NCI-H2081 treated with DMSO at 0.1 percent for 48 hours (cell line): ENCODE measurements at places on chromosomes 1 and 21.

- DNase-seq, result no peak
Measured at GRCh38 chr21:38067086-38067739, 151.0 kb upstream of the KCNJ6 start.

- DNase-seq, result no peak
Measured at GRCh38 chr1:115067161-115067859, 22.0 kb downstream of the TSPAN2 start.

- no peak for DNase-seq
Measured at GRCh38 chr1:214694769-214695168, 91.8 kb downstream of the CENPF start.

DNA sequence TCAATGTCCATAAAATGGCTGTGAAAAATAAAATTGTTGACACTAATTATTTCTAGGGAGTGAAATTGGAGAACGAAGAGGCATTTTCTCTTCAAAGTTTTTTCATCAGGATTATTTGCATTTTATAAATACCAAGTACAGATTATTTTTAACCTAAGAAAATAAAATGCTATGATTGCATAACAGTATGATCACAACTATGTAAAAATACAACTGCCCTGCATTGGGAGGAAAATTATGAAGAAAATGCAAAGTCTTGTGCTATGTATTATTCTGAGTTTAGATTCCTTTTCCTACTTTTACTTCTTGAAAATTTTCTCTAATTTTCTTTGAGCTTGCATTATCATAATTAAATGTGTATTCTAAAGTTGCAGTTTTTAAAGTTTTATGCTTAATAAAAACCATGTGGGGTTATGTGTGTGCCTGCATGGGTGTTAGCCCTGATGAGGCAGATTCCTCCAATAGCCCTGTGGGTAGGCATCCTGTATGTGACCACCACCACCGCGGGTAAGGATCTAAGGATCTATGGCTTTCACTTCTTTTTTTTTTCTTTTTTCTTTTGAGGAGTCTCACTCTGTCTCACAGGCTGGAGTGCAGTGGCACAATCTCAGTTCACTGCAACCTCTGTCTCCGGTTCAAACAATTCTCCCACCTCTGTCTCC is 24.7 kb downstream of the STX6 start:
- no peak for DNase-seq

DNA sequence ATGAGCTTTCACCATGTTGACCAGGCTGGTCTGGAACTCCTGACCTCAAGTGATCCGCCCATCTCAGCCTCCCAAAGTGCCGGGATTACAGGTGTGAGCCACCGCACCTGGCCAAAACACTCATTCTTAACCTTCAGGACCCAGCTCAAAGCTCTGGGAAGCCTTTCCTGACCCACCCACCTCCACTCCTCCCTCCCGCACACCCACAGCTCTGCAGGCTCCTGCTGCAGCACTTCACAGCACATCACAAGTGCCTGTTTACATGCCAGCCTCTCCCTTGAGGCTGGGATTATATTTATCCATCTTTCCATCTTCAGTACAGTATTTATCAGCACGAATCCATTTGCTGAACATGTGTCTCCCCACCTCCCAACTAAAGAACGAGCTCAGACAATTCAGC is 14.9 kb downstream of the SLC9A1 start:
- no peak for DNase-seq

DNA sequence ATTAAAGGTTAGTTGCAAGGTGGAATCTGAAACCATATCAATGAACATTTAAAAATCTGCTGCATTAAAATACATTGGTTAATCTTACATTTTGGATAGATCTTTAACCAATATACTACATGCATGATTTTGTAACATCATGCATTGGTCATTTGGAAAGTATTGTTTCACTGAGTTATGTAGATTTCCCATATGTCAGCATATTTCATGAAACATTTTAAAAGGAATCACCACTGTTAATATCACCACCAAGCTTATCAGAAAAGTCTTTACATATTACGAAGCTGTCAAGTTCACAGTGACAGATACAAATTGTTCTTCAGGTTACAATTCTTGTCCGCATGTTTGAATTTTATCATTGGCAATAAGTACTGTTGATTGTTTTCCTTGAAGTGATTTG is 89.9 kb upstream of the ADGRL2 start:
- no peak for DNase-seq

DNA sequence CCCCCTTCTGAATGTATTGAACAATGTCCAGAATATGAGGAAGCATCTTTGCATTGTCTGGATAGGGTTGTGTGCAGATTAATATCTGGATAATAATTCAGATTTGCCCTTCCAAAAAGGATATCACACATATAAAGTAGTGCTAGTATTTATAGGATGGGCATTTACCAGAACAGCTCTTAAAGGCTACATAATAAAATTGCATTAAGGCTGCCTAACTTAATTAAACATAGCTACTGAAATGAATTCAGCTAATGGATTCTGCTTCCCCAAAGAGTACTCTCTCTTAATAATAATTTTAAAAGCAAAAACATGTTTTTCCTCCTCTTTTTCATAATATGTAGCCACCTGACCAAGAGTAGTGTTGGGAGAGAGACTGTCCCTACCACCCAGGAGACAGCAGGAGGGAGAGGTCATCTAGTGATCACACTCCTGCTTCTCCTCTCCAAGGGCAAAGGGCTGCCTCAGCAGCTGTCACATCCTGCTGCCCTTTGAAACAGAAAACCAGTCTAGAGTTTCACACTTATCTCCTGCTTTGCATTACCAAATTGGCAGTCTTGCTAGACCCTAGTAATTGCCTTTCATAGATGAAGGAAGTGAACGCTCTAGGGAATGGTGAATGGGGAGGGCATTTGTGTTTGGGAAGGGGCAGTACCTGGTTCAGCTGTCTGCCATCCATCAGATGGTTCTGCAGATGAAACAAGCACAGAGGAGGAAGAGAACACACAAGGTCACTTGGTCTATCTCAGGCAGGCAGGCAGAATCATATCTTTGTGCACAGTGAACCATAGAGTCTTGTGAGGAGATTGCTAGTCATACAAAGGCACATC is 29.3 kb upstream of the DDAH1 start:
- DNase-seq, result no peak

DNA sequence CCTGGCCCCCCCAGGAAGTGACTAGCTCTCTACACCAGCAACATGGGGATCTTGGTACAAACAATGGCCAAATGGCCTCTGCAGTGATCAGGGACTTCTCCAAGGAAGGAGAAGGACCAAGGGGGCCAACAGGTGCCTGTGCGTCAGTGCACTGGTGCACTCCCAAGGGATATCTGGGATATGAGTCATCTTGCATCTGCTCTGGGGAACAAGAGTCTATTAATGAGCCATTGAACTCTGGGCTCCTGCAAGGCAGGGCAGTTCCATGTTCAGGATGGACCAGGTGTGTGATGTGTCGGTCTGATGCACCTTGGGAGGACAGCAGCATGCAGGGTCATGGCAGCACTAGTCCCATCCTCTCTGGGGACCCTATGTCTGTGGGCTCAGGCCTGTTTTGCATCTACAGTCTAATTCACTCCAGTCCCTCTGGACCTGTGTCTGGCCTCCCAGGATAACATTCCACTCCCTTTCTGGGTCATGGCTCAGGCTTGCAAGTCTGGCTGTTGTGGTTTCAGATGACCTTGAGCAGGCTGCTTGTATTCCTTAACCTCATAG is 125.3 kb downstream of the TRABD2B start:
- no peak for DNase-seq

DNA sequence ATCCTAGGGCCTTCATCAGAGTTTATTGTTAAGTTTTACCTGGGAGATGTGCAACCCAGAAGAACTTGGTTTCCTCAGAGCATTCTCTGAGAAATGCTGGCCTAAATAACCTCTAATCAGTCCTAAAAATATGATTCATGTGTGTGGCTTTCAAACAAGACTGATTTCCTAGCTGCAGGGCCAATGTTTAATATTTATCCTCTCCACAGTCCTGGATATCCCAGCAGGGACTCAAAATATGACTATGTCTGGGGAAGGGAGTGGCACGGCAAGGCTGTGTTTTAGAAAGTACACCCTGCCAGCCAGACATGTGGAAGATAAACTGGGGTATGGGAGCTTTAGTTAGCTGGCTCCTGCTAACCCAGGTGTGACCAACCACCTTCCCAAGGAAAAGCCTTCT is 26.3 kb downstream of the PLPP3 start:
- no peak for DNase-seq

- no peak for DNase-seq
Measured at GRCh38 chr21:33396436-33396835, 6.8 kb upstream of the IFNGR2 start.

DNA sequence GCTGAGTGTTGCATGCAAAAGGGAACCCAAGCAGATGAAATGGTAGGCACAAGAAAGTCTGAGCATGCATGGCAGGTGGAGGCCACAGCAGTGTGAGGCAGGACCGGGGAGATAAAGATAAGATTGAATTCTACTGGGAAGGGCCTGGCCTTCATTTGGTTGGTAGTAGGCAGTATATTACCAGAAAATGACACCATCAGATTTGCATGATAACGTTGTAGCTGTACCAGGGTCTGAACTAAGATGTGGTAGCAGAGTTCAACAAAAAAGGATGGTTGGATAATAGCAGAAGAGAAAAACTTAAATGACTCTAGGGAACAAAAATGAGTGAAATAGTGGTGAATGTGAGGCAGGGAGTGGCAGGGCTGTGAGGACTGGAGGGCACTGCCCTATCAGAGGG is 75.6 kb upstream of the DNAJC6 start:
- no peak for DNase-seq

GRCh38 chr1:155064111-155064831 is 731 bp downstream of the EFNA4 start:
- no peak for DNase-seq

DNA sequence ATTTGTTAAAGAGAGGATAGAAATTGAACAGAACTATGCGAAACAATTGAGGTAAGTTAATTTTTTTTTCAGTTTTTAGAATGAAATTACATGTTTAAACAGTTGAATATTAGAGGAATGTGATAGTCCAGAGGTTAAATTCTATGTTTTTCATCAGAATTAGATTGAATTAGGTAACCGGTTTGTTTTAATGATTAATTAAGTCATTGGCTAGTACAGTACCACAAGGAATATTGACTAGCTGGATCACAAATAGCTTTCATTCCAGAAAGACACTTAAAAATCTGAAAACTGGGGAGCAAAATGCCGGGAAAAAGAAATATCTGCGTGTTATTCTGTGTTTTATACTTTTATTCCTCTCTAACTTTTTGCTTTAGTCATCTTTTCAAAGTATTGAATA is 51.6 kb downstream of the FNBP1L start:
- DNase-seq, result no peak

GRCh38 chr1:229309074-229309473 is 33.8 kb downstream of the CCSAP start:
- DNase-seq, result no peak

GRCh38 chr1:50262436-50262835 is 153.7 kb downstream of the ELAVL4 start:
- no peak for DNase-seq

GRCh38 chr1:243596431-243597062 is 253.5 kb downstream of the AKT3 start:
- no peak for DNase-seq

- no peak for DNase-seq
Measured at GRCh38 chr1:158087320-158087927, 93.3 kb upstream of the CD1D start.

DNA sequence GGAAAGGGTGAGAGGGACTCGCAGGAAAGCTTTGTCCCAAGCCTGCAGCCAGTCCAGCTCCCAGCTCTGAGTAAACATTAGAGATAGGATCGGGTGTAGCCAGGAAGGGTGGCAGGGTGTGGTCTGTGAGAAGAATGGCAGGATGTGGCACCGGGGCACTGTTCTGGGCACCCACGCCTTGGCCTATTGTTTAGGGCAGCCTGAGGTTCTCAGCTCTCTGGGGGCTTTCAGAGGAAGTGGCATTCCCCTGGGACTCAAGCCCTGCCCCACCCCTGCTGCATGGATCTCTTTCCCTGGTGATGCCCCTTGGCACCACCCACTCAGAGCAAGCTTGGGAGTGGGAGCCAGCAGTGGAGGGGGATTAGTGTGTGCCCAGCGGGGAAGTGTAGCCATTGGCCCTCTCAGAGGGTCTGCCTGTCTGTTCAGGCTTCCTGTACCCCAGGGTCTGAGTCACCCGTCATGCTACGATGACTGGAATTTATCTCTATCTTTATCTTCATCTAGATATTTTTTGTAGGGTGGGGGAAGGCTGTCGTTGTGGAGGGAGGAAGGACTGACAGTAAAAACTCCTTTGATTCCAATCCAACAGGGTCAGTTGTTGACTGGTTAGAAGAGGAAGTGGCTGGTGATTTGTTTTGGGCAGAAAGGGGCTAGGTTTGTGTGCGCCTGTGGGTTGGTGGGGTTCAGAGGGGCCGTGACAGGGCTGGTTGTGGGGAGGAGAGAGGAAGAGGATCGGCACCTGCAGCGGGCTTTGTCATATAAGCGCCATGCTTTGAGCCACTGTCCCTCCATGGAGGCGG is 31.6 kb downstream of the SOX13 start:
- DNase-seq, result no peak

DNA sequence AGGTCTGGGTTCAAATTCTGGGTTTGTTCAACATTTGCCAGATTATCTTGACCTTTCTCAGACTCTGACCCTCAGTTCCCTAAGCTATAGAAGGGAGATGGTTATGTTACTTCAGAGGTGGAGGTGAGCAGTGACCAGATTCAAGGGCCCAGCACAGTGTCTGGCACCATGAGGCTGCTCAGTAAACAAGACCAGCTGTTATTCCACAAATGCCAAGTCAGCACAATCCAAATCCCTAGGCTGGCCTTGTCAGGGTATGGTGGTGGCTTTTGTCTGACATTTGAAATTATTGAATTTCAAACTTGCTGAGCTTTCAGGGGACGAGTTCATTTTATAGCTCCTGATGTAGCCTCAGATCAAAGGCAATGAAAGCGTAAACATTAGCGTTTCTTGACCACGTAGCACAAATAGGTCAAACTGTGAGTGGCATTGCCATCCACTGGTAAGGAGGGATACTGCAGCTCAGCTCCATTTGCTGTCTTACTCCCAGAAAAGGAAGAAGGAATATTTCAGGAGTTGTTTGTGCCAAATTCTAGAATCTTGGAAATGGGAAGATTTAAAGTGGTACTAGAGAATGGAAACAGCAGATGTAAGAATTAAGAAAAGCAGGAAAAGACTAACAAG is 94.3 kb upstream of the EDN2 start:
- no peak for DNase-seq
